Left colon (tissue), 2 donors: ENCODE measurements at places on chromosomes 7 and 10. TPM values are rescaled to one million over a fixed set of nuclear protein-coding genes. Genes with fewer than 3 reads are reported as not detected.
A peak's percentile ranks its signal among the peaks of the same experiment; 100 is the strongest.

Gene PRLHR
- total RNA-seq: not detected

Gene TMEM196
- total RNA-seq: not detected

DNA sequence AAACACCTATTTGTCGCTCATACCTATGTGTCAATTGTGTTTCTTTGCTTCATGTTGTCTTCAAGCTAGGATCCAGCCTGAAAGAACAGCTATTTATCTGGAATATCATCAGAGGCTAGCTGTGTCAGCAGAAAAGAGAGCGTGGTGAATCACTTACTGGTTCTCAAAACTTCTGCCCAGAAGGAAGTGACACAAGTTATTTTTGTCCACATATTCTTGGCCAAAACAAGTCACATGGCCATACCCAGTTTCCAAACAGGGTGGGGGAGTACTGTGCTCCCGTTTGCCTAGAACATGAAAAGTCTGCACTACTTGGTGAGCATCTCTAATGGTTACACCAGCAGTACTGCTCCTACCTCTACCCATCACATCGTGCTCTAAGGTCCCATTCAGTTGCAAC lies 160.9 kb upstream of the CSTF2T start:
- no peak for DNase-seq

DNA sequence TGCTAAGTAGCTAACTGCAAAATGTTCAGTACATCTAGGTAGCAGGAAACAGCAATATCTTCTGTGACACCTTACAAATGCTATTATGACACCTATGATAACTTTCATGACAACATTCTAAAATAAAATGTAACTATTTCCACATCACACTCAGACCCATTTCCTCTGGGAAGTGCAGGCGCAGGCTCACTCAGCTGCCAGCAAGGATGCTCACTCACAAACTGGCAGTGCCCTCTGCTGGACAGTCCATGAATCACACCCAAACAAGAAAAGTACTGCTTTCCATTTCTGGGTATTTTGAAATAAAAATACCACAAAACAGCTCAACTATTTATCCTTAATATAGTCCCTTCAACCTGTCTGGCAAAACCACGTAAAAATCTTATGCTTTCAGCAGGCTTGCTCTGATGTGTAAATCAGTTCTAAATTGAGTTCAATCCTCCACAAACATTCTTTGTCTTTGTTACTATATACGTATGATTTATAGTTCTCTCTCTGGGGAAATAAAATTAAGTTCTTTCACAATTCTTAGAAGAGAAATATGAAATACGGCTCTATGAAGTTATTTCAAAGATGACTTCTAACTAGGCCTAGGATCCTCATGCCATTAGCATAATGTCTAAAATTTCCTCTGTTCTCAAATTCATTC lies 176.6 kb downstream of the PARD3 start:
- DNase-seq: peak; percentile 78

- no peak for DNase-seq
These were observed 22.2 kb downstream of the TMEM209 start for GRCh38 chr7:130182990-130183389.

GRCh38 chr10:105844241-105844640 lies 1203.2 kb downstream of the SORCS3 start:
- no peak for DNase-seq

Gene CYP26C1
- total RNA-seq: not detected

- DNase-seq: no peak
These were observed 15.5 kb upstream of the PDLIM1 start for GRCh38 chr10:95306318-95306650.

Gene CNTNAP2
- total RNA-seq: 3.5 TPM

Gene CCDC71L
- total RNA-seq: 27.1 TPM
